T-helper 2 cell treated with Interferon-gamma antibody and Interleukin-4, amounts not matched to agents 5 μg/mL and 100 μg/mL, for 36 hours (primary cell): ENCODE measurements at places on chromosomes 11 and 22.

- DNase-seq, result no peak
Observed at GRCh38 chr22:48960576-48960975, 867.1 kb downstream of the BRD1 start.

DNA sequence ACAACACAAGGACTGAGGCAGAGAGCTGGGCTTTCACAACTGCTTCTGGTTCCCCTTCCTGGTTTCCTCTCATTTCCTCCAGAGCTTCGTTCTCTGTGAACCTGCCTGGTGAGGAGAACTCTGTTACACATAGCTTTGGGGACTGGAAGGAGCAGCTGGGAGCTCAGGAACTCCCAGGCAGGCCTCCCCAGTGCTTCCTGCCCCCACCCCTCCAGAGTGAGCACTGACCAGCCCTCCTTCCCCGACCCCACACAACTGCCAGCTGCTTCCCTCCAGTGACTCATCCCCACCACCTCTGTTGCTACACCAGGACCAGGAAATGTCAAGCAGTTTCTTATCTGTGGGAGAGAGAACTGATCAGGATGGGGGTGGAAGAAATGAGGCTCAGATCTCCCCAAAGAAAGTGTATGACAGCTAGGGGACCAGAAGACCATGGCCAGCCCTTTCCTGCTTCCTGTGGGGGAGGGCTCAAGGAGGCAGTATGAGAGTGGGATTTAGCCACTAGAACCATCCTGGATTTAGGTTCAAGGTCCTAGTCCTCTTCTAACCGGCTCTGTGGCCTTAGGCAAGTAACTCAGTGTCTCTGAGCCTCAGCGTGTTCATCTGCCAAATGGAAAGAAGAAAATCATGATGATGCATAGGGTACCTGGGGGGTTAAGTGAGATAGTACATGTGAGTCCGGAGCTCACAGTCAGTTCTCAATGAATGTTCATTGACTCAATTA lies 4.5 kb upstream of the TP53I11 start:
- peak; percentile 23 for DNase-seq

- no peak for DNase-seq
Observed at GRCh38 chr11:116185551-116185950, 587.2 kb downstream of the BUD13 start.

DNA sequence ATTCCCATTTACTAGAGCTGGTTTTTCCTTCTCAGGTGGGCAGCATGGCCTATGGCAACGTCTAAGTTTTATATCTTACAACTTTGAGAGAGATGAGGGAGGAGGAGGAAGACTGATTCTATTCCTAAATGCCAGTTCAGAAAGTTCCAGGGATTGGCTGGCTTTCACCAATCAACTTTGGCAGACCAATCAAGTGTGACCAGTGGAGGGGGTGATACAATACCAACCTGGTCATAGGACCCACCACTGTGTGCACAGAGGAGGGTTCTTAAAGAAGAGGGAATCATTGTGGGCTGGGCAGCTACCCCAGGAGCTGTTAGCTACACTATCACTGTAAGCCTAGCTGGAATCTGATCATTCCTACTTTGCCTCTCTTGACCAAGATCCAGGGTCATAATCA lies 8.1 kb downstream of the DIXDC1 start:
- no peak for DNase-seq

- DNase-seq, result no peak
Observed at GRCh38 chr11:106463154-106463553, 385.7 kb downstream of the AASDHPPT start.

- DNase-seq, result no peak
Observed at GRCh38 chr11:127629200-127629599, 628.6 kb upstream of the KIRREL3 start.

GRCh38 chr11:66646828-66647227 lies 8.3 kb downstream of the RBM4 start:
- DNase-seq, result no peak

DNA sequence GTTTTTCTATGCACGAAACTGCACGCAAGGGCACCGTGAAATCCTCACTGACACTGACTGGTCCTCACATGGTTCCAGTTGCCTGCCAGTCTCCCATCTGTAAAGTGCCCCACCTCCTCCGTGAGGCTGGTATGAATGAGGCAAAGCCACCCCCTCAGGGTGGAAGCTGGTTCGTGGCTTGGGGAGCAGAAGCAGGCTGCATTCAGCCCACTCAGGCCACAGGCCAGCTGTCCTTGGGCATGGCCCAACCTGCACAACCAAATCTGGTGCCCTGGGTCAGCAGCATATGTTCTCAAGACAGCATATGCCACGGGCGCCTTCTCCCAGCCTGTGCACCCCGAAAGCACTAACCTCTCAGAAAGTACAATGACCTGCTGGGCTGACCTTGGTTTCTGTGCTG lies 29.3 kb downstream of the SERPINH1 start:
- DNase-seq, result no peak

DNA sequence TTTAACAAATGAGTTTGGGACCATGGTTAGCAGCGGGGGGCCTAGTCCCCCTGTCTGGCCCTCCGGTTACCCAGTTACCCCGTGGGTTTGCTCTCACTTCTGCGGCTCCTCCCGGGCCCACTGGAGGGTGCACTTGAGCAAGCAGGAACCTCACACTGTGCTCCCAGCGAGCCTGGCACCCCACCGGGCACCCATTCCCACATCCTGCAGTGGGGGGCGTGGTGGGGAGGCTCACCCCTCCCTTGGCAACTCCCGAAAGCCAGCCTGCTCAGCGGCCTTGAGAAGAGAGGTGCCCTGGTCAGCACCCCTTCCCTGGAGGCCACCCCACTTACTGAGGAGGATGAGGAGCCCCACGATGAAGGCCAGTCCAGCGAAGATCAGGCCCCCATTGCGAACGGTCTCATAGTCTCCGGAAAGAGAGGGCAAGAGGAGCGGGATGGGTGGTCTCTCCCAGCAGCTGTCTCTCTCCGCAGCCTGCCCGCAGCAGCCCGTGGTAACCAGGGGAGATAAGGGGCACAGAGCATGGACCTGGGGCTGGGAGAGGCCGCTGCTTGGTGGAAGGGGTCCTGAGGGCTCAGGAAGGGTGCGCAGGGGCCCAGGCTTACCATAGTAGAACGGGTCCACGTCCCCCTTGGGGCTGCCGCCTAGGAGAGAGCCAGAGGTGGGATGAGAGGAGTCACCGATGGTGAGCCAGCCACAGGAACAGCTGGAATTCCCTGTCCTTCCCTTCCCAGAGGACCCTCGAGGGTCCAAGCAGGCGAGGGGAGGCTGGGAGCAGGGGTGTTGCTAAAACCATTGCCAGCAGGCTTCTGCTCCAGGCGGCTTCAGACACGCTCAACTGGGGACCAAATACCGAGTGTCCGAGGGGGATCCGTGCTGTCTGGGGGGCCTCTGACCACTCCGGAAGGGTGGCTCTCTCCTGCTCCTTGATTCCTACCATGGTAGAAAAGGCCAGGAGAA lies 2.2 kb downstream of the FXYD2 start:
- DNase-seq, result no peak

DNA sequence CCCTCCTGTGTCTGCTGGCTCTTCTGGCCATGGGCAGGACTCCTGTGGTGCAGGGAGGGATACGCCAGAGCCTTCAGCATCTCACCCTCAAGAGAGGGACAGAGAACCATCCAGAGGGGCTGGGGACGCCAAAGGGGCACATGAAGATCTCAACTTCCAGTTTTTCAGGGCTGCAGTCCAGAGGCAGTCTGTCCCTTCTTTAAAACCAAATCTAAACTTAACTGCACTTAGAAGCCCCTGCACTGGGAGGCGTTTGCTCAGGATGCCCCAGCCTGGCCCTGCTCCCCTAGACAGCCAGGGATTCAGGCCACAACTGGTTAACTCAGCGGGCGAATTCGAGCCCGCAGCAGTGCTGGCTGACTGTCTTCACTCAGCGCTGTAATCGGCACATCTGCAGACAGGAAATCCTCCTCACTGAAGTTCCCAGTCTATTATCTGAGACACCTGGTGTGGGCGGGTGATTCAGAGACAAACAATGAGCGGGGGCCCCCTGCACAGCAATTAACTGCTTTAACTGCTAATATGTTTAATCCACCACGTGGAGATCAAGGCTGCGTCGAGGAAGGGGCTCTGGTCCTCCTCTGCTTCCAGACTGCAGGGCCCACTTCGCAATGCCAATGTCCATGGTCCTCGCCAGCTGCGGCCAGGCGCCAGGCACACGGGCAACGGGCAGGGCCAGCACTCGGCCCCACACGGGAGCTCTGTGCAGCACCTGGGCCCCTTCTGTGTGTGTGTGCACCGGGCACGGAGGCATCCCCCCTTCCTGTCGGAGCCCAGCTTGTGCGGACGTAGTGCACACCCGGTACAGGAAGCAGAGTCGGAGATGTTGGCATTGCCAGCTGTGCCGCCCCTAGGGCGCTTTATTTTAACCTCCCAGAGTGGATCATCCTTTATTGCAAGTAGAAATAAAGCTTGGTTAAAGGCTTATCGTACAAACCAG lies 36.9 kb upstream of the GNB1L start:
- DNase-seq, result peak; percentile 84

- no peak for DNase-seq
Observed at GRCh38 chr11:10476927-10477689, 22.0 kb downstream of the AMPD3 start.

- no peak for DNase-seq
Observed at GRCh38 chr11:81497202-81497804, 1236.4 kb downstream of the FAM181B start.

DNA sequence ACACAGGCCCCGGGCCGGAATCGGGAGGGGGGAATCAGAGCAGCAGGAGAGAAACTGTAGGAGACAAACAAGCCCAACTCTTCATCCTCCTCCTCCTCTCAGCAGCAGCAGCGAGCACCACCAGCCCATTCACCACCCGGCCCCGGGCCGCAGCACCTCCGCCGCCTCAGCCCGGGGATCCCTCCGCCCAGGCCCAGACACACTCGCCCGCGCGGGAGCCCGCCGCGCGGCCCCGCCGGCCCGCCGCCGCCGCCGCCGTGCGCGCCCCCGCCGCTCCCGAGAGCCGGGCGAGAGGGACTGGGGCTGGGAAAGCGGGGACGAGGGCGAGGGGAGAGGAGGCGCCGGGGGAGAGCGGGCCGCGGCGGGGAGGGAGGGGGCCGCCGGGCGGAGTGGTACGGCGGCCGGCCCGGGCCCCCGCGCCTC lies at the start of gene PHF21A:
Gene PHF21A (minus strand): TSS at position 154 of the 423 bp plus-strand sequence. CDS start 37,235 bp downstream, outside the sequence.
- DNase-seq, result peak; percentile 91

- DNase-seq, result no peak
Observed at GRCh38 chr11:120067438-120068113, 70.3 kb downstream of the TRIM29 start.

- no peak for DNase-seq
Observed at GRCh38 chr11:27907091-27907490, 200.9 kb downstream of the KIF18A start.

- peak; percentile 2 for DNase-seq
Observed at GRCh38 chr11:2217211-2218030, 45.8 kb upstream of the TH start.

DNA sequence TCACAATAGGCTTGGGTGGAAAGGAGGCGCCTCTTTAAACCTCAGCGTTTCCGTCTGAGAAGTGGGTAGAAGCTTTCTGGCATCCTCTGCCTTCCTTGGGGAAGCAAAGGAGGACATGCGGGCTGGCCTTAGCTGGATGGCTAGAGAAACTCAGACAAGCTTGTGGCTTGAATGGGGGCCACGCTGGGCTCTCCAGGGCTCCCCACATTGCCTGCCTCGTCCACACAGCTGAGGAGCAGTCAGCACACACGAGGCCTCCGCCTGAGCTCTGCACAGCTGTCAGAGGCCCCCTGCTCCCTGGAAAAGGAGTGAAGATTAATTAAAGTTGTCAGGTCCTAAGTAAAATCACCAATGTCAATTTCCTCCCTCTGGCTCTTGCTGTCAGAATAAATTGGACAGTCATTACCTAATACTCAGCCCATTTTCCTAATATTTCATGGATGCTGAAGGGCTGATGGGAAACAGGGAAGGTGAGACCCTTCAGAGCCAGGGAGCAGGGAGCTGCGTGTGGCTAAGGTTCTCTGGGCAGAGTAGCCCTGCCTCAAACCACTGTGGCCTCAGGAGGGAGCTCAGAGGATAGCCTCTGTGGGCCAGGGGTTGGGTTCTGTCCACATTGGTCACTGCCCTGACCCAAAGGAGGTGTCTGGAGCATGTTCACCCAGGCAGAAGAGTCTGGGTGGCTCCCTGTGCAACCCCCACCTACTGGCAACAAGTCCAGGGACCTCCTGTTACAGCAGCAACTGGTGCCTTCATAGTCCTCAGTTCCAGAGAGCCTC lies 118.3 kb upstream of the CD82 start:
- no peak for DNase-seq

- peak; percentile 46 for DNase-seq
Observed at GRCh38 chr22:44080936-44081861, 57.1 kb downstream of the PARVB start.

GRCh38 chr11:123798079-123798478 lies 8.1 kb downstream of the OR6M1 start:
- no peak for DNase-seq
